ENCODE measurements at places on chromosomes 11 and 22. TPM values are rescaled to one million over a fixed set of nuclear protein-coding genes. Genes with fewer than 3 reads are reported as not detected.

The TUB gene
- 8.3 TPM for total RNA-seq

The PRDX5 gene
- 178 TPM for total RNA-seq

The HNRNPUL2 gene
- total RNA-seq: 19.5 TPM

The OR51F2 gene
- not detected for total RNA-seq

The GPR83 gene
- total RNA-seq: 0.32 TPM

The RAG2 gene
- not detected for total RNA-seq

The TSSK2 gene
- total RNA-seq: not detected

The FGF4 gene
- not detected for total RNA-seq

The CAPN5 gene
- total RNA-seq: 4.9 TPM

The EMID1 gene
- total RNA-seq: 1.0 TPM

The MYO18B gene
- under 0.01 TPM for total RNA-seq

The PPP1R14B gene
- total RNA-seq: 50.4 TPM

The IL17REL gene
- not detected for total RNA-seq

Data from esophagus muscularis mucosa (tissue), 4 donors.